Kidney capillary endothelial cell (primary cell): ENCODE measurements at places on chromosomes 5 and 9.

DNA sequence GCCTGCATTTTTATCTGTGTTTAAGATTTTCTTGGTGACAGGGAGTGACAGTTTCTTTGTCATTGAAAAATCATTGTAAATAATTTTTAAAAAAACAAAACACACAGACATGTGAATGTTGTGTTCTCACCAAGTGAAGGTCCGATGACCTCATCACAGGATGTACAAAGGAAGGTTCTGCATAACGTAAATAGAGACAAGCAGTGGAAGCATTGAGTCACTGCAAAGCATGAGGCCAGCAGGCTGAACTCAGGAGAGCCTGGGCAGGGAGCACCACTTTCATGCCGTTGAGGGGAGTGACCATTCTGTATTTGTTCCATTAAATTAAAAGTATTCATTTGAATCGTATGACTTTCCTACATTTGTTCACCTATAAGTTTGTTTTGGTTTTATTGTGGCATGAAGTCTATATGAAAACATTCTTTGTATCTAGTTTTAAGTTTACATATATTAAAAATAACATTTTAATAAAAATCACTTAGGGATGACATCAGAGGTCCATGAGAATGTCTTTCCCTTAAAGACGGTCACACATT, 70.4 kb upstream of the TLE1 start:
- peak; percentile 89 for DNase-seq

DNA sequence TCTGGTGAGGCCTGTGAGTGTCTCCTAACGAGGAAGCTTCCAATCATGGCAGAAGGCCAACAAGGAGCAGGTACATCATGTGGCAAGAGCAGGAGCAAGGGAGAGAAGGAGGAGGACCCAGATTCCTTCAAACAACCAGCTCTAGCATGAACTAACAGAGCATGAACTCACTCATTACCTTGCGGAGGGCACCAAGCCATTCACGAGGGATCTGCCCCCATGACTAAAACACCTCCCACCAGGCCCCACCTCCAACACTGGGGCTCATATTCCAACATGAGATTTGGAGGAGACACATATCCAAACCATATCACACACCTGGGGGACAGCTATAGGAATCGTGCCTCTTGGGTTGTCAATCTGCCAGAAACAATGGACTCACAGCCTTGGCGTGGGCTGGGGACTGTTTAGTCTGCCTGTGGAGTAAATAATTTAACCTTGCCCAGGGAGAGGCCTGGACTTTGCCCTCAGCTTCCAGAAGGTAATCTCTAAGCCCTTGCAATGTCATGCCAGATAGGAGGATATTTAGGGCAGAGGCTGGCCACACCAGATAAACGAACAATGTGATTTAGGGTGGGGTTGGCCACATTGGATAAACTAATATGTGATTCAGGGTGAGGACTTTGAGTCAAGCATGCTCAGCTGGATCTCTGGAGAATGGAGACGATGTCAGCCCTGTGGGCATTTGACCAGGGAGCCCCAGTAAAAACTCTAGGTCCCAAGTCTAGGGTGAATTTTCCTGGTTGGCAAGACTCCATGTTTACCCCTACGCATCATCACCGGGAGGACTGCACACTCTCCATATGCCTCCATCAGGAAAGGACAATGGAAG, 13.6 kb upstream of the VDAC1 start:
- no peak for DNase-seq

- DNase-seq, result no peak
Measured at GRCh38 chr5:54523534-54523933, 6.0 kb downstream of the SNX18 start.

GRCh38 chr9:88322906-88323566, 65.2 kb upstream of the SPIN1 start:
- DNase-seq, result no peak

DNA sequence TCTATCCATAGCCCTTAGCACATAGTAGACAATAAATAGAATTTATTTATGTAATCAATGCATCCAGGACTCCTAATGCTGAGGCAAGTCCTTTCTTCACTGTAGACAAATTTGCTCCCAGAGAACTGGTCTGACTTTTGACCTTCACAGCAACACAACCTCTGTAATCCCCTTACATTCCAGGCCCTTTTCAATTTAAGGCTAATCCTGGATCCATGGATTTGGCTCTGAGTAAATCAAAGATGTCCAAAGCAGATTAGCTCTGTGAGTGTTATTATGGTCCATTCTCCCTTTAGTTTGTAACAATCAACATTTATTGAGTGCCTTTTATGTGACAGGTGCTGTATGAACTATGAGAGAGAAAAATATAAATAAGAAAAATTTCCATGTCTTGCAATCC, 27.4 kb upstream of the TMC1 start:
- DNase-seq, result no peak

- DNase-seq, result no peak
Measured at GRCh38 chr9:107488375-107489143, 1.0 kb downstream of the KLF4 start.

DNA sequence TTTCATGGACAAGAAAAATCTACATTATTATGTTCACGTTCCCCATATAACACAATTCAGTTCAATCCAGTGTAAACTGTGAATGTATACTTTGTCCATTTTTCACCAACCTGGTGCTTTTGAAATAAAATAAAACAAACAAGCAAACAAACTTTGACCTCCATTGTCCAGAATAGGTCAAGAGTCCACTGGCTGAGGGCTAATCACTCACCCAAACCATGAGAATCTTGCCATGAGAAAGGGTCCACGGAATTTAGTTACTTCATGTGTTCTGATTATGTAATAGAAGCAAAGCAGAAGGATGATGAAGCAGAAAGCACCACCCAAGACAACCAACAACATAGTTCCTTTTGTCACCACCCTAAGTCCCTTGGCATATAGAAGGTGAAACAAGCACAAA, 28.7 kb downstream of the DIAPH1 start:
- no peak for DNase-seq

- DNase-seq, result peak; percentile 86
Measured at GRCh38 chr5:32027717-32028458, 146.2 kb downstream of the GOLPH3 start.

DNA sequence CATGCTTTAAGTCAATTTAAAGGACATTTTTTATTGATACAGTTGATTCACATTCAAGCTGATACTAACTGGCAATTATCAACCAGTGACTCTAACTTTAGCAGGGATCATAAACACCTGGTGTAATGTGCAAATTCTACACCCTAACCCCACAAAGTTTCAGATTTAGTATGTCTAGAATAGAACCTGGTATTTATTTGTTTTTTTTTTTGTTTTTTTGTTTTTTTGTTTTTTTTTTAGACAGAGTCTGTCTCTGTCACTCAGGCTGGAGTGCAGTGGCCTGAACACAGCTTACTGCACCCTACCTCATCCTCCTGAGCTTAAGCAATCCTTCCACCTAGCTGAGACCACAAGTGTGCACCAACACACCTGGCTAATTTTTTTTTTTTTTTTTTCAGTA, 311.2 kb upstream of the SEMA6A start:
- DNase-seq, result no peak

DNA sequence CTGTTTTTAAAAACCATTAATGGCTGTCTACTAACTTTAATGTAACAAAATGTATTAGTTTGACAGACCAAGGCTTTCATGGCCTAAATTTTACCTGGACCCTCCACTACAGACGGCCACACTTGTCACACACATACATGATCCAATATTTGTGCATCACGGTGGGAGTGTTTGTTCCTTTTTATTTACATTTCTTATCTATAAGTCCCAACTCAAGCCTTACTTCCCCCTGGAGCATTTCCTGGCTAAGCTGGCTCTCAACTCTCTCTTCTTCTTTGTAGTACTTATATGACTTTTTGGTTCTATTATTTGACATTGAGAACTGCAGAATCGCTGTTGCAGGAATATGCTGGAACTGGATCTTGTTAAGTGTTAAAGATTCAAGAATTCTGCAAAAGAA, 534.4 kb downstream of the RAB3C start:
- DNase-seq, result no peak

DNA sequence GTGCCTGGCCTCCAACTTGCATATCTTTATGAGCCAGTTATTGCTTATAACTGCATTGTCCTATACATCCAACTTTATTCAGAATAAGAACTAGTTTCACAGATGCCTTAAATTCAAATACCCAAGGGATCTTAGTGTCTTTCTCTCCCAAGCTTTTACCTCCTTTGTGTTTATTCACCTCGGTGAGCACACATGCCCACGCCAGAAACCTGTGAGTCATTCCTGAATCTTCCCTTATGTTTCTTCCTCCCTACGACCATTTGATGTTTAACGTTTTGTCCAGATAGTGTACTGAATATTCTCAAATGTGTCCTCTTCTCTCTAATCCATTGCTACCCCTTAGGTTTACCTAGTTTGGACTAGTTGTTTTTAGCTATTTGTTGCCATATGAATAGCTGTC, 55.5 kb upstream of the MEGF10 start:
- no peak for DNase-seq

DNA sequence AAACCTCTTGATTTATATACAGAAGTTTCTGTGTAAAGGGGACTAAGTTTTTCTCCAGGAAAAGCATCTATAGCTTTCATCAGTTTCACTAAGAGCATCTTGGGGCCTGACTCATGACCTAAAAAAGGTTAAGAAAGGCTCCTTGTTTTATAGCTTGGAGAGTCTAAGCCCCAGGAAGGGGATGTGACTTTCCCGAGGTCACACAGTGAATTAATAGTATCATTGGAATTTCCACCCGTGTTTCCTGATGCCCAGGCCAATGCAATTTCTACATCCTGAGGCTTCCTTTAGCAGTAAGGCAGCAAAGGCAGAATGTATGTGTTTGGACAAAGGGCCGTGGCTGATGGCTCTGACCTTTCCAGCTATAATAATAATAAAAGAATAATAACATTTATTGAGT, 8.6 kb downstream of the MORN5 start:
- DNase-seq, result peak; percentile 94

DNA sequence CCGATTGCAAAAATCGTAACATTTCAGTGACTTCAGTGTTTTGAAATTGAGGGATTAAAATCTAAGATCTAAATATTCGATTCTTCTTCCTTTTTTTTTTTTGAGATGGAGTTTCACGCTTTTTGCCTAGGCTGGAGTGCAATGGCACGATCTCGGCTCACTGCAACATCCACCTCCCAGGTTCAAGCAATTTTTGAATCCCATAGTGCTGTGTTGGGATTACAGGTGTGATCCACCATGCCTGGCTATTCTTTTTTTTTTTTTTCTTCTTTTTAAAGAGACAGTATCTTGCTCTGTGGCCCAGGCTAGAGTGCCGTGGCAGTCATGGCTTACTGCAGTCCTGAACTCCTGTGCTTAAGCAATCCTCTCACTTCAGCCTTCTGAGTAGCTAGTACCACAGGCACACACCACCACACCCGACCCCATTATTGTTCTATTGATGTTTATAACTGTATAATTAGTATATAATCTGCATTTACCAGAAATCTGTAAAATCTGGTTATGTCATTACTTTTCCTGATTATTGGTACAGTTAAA, 42.7 kb downstream of the NSD1 start:
- DNase-seq, result no peak

- no peak for DNase-seq
Measured at GRCh38 chr5:105639511-105639910, 2031.2 kb downstream of the EFNA5 start.

DNA sequence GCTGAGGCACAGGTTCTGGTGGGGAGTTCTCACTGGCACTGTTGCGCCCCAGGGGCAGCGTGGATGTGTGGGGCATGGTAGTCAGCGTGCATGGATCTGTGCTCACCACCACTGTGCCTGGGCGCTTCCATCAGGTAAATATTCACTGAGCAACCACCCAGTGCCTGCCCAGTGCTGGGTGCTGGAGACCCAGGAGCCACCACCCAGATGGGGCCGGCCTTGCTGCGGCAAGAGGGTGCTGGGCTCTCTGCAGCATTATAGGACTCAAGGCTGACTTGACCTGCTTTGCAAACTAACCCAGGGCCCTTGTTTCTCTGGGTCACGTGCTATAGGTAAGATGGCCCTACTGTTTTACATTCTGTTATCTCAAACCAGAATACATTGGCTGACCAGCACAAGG, 60.5 kb downstream of the DAP start:
- no peak for DNase-seq

DNA sequence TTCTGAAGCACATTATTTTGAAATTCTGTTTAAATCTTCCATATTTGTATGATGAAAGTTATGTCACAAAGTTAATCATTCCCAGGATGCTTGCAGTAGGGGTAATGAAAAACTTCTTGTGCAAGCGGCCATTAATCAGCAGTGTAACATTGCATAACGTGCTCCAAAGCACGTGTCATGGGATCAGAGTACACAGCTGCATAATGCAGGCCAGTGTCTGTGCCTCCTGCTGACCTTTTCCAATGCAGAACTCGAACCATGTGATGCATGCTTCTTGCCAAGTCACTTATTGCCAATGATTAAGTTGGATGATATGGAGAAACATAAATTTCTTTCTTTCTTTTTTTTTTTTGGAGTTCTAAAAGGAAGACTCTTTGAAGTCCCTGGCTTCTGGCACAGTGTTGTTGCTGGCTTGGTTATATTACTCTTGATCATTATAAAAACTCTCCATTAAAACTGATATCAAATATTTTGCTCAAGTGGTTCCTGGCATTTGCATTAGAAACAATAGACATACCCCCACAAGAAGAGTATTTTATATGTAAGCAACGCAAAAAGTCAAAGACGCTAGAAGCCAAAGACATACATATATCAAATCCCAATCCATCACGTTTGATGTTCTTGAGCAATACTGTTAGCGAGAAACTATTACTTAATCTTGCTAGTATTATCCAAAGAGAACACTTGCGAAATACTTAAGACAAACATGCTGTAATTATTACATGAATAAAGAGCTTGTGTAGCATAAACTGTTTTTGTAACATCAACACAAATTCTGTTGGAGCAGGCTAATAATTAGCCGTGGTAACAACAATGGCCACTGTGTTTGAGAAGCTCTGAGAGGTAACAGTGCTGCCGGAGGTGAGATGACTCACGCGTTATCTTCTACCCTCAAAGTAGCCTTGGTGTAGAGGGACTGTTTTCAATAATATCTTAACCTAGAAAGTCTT, 164.2 kb downstream of the AUH start:
- DNase-seq, result no peak

DNA sequence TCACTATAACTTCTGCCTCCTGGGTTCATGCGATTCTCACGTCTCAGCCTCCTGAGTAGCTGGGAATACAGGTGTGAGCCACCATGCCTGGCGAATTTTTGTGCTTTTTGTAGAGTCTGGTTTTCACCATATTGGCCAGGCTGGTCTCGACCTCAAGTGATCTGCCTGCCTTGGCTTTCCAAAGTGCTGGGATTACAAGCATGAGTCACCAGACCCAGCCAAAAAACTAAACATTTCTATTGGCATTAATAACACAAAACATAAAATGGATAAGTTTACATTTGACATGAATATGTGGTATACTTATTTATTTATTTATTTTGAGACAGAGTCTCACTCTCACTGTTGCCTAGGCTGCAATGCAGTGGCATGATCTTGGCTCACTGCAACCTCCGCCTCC, 13.6 kb upstream of the REEP5 start:
- no peak for DNase-seq

- DNase-seq, result peak; percentile 32
Measured at GRCh38 chr5:79255786-79256557, 20.0 kb downstream of the JMY start.

DNA sequence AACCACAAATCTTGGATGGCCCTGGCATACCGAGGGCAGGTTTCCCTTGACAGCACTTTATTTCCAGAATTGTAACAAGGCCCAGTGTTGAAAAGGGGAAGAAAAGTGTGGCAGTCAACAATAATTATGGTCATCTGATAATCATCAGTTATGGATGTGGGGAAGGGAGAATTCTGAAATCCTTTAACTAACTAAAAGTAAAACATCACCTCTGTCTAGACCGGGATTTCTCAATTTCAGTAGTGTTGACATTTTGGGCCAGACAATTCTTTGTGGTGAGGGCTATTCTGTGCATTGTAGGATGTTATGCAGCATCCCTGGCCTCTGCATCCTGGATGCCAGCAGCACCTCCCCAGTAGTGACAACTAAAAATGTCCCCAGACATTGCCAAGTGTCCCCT, 140.4 kb downstream of the PSAT1 start:
- no peak for DNase-seq
